ENCODE measurements at places on chromosomes 2 and 18.

DNA sequence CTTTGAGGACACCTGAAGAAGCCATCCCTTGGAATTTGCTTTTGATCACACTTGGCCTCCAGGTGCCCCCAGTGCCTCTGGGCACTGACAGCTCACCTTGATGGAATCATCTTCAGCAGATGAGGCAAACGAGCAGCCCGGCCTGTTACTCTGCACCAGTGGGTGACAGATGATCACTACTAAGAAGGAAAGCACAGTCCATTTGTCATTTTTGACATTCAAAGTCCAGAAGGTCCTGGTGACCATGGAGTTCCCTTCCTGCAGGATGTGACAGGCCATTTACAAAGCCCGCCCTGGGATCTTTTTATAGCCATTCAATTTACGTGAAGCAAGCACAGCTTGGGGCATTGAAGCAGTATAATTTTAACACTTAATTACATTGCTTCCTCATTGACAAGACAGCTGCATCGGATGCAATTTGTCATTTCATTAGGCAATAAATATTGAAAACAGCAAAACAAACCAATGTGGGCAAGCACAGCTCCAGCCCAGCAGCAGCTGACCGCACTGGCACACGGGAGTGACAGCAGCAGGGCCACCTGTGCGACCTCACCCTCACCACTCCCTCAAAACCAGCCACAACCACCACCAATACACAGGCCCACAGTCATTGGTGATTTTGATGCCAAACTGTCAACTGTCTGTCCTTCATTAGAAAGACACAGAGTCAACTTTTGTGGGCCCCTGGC lies 76.0 kb upstream of the SLC66A3 start:
- no peak for DNase-seq

DNA sequence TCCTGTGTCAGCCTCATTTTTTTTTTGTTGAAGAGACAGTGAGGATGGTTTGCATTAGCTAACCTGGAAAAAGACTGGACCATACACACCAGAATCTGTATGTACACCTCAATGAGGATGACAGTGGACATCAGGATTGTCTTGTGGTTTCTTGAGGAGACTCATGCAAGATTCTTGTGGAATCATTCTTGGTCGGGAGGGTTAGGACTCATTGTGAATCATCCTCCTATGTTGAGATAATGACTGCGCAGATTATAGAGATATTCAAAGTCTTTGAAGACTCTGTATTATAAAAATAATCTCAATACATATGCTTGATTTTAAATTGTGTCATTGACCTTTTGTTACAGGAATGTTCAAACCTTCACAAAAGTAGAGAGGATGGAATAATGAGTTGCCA lies 49.1 kb upstream of the DOCK10 start:
- DNase-seq = no peak

- peak; percentile 43 for DNase-seq
Measured at GRCh38 chr2:224369028-224369632, 32.8 kb downstream of the FAM124B start.

- DNase-seq = no peak
Measured at GRCh38 chr2:24334245-24334633, 26.1 kb downstream of the ITSN2 start.

DNA sequence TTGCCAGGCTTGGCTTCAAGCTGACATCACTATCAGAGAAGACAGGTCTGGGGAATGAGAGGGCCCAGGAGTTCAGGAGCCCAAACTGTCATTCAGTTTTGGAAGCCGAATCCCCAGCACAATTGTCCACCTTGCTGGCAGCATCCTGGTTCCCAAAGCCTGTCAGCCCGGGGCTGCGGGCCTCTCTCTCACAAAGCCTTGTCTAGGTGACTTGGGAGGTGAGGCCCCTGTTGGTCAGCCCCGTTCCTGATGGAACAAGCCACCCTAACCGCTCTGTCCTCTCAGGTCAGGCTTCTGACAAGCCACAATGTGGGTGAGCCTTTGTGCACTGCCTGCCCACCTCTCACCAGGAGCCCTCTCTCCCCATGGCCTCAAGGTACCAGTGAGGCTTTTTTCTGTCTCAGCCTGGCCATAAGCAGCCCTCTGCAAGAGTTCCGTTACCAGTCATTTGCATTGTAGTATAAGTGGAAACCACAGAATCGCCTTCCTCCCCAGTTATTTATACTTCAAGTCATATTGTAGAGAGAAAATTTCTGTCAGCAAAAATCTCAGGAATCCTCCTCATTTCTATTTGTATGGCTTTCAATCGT lies 100.6 kb downstream of the MSH2 start:
- DNase-seq = no peak

GRCh38 chr2:50680646-50681045 lies 351.3 kb downstream of the NRXN1 start:
- no peak for DNase-seq

DNA sequence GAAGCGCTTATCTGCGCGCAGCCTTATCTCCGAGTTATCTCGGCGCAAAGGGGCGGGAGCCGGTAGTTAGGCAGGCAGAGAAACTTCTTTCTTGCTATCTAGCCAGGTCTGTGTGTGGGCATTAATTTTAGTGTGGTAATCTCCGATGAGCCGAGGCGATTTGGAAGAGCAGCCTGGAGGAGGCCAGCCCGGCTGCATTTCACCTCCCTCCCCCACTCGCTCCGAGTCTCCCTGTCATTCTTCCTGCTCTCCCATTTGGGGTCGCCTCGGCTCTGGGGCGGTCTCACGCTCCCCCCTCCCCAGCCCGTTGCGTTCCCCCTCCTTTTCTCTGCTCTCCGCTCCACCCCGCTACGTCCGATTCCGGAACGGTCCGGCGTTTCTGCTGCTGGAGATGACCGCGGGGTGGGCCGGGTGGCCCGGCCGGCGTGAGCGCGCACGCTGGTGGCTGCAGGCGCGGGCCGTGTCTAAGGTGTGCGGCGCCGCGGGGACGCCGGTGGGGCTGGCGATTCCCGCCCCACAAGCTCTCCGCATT lies 566 bp downstream of the GATA6 start:
- peak; percentile 50 for DNase-seq

- no peak for DNase-seq
Measured at GRCh38 chr2:181140414-181140813, 160.0 kb downstream of the UBE2E3 start.

GRCh38 chr2:134011936-134012586 lies 241.8 kb upstream of the MGAT5 start:
- no peak for DNase-seq

- DNase-seq = no peak
Measured at GRCh38 chr2:20470211-20470610, 23.3 kb downstream of the RHOB start.

DNA sequence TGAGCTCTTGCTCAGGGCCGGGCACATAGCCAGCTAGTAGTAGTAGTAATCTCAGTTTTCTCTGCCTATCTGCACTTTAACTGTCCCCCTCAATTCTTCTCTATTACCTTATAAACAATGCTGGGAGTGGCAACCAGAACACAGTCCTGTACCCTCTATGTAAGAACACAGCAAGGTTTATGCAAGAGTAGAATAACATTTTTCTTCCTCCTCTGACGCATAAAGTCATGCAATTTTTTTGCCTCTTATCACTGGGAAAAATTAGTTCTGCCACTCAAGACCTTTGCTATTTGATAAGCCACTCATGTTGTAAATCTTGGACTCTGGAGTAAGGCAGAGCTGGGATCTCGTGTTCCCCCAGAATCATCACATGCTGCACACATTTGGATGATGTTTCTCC lies 200.7 kb upstream of the SOX11 start:
- DNase-seq = no peak

DNA sequence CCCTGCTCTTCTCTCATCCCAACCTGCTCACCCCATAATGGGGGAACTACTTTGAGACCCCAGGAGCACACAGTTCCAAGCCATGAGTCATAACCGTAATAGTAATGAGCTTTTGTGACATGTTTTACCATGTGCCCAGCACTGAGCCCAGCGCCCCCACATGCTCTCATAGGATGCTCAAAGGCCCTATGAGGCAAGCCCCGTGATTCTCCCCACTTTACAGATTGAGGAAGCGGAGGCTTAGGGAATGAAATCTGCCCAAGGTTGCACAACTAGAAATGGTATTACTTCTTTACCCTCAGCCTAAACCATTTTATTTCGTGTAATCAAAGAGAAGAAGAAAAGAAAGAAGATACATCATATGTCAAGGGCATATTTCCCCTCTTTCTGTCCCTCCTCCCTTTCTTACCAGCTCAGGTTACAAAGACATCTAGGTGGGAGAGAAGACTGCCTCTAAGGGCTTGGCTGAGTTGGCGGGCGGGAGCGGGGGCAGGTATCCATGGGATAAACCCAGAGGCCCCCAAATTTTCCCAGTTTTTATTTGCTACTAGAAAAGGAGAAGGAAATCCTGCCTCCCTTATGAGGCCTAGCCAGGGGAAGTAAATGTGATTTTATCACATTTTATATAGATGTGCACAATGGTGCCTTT lies 24.2 kb downstream of the BCL11A start:
- DNase-seq = no peak

GRCh38 chr2:27989149-27989548 lies 98.6 kb downstream of the BABAM2 start:
- DNase-seq = no peak

DNA sequence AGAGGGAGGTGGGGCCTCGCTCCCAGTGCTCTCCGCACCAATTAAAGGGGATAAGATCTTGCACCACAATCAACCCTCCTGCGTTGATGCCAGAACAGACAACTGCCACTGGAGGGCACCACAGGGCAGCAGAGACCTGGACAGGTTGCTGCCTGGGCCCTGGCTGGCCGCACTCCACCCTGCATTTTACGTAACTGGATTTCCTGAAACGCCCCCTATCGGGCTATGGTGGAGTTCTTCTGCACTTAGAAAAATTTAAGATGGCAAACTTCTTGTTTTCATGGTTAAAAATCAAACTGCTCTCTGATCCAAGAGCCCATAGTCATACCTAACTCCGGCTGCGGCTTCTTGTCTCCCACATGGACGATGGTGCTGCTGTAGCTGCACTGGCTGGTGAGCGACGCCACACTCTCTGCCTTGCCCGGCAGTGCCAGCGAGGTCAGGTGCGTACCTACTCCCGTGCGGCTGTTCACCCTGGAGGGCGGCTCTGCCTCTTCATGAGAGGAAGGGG lies 16.8 kb upstream of the HES6 start:
- DNase-seq = peak; percentile 96

DNA sequence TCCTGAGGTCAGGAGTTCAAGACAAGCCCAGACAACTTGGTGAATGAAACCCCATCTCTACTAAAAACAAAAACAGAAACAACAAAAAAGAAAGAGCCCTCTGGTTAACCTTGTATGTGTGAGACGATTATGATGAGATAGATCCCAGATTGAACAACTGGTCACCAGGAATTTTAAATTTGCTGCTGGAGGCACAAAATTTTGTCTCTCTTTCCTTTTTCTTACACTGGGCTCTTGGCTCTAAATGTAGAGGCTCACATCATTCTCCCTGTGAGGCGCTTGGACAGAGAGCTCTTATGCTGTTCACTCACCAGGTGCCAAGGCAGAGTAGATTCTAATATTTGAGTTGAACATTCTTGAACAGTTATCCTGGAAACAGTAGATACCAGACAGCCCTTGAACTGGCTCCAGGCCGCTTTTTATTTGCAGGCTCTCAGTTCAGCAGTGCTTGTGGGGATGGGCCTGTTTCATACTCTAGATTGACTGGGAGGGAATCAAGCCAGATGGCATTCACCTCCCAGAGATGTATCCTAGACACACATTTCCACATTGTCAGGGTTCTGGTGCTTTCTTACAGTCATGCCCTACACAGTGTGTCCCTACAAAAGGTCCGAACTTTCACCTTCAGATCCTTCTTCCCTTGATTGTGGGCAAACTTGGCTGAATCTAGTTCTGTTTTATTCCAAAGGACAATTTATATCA lies 1159.6 kb downstream of the RPIA start:
- no peak for DNase-seq

DNA sequence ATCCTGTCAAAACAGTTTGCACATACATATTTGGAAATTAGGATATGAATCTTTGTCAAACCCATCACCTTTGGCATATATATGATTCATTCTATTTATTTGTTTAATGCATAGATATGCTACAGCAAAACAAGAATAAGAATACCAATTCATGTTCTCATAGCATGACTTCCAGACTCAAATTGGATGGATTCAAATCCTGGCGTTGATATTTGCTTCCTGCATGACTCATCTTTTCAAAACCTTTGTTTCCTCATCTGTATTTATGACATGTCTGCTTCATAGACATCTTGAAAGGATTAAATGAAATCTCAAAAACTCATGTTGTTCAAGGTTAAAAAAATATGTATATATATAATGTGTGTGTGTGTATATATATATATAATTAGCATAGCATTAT lies 261.3 kb downstream of the MBD5 start:
- no peak for DNase-seq

- DNase-seq = no peak
Measured at GRCh38 chr2:153232464-153232863, 246.1 kb downstream of the RPRM start.

- no peak for DNase-seq
Measured at GRCh38 chr2:214325404-214325803, 85.5 kb upstream of the VWC2L start.

- DNase-seq = no peak
Measured at GRCh38 chr2:49804111-49804510, 649.8 kb upstream of the FSHR start.

DNA sequence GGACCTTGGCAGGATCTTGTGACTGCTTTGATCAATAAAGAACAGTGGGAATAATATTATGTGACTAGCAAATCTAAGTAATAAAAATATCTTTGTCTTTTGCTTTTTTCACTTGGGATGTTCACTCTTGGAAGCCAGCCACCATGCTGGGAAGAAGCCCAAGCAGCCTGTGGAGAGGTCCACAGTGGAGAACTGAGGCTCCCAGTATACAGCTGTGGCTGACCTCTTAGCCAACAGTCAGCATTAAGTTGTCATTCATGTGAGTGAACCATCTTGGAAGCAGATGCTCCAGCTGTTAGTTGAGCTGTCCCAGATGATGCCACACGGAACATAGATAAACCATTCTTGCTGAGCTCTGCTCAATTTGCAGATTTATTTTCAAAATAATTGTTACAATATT lies 160.0 kb downstream of the OSR1 start:
- no peak for DNase-seq

- DNase-seq = peak; percentile 26
Measured at GRCh38 chr2:182144776-182145165, 159.1 kb downstream of the PPP1R1C start.

GRCh38 chr18:7084080-7085065 lies 33.2 kb downstream of the LAMA1 start:
- no peak for DNase-seq

GRCh38 chr2:151138507-151138906 lies 123.2 kb downstream of the RBM43 start:
- DNase-seq = no peak

DNA sequence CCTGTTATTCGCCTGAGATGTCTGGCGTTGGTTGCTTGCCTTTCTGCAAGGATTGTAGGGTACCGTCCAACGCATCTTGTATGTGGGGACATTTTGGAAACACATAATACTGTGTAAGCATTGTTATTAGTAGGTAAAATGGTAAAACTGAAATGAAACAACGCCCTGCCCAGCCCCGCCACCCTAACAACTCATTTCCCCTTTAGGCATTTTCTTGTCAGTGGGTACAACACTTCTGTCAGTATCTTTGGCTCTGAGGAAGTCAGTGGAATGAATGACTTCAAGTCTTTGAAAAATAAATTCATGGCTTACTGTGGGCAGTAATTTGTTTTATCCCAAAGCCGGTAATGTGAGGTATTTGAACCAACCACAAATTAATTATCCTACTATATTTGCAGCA lies 86.0 kb downstream of the FMNL2 start:
- no peak for DNase-seq

Data from iPS-NIHi11 (cell line).